Lung (tissue), 17 donors: ENCODE measurements at places on chromosomes 5 and 9. TPM values are rescaled to one million over a fixed set of nuclear protein-coding genes. Genes with fewer than 3 reads are reported as not detected.
A peak's percentile ranks its signal among the peaks of the same experiment; 100 is the strongest.

LHFPL2 gene
- 48.4 TPM for total RNA-seq

HRCT1 gene
- total RNA-seq, result not detected

HEMGN gene
- total RNA-seq, result 21.6 TPM

OGN gene
- 5.6 TPM for total RNA-seq

CNTFR gene
- total RNA-seq, result 1.8 TPM

IL3 gene
- total RNA-seq, result not detected

- peak overlapping the region; percentile 87 for H3K27ac ChIP-seq
- DNase-seq, result no peak
- H3K4me1 ChIP-seq, result peaks cover 1% of the 10 kb centered on the region
- peak overlapping the region; percentile 44 for H3K4me3 ChIP-seq
- H3K36me3 ChIP-seq, result no peaks in the 10 kb centered on the region
These were observed 1111.1 kb downstream of the TAF11L14 start for GRCh38 chr5:18745042-18745987.

GRCh38 chr9:18228101-18228500 is 245.9 kb upstream of the ADAMTSL1 start:
- H3K4me1 ChIP-seq, result no peaks in the 10 kb centered on the region
- DNase-seq, result no peak
- H3K4me3 ChIP-seq, result no peak overlapping the region
- no peaks in the 10 kb centered on the region for H3K36me3 ChIP-seq

GRCh38 chr5:6158974-6159831 is 219.1 kb downstream of the MED10 start:
- H3K4me3 ChIP-seq, result no peak overlapping the region
- H3K27me3 ChIP-seq, result no peaks in the 10 kb centered on the region
- no peak for DNase-seq
- H3K27ac ChIP-seq, result no peak overlapping the region
- no peaks in the 10 kb centered on the region for H3K36me3 ChIP-seq
- H3K4me1 ChIP-seq, result no peaks in the 10 kb centered on the region

GRCh38 chr5:28954074-28954473 is 1915.7 kb upstream of the CDH9 start:
- no peaks in the 10 kb centered on the region for H3K36me3 ChIP-seq
- no peaks in the 10 kb centered on the region for H3K4me1 ChIP-seq
- H3K27me3 ChIP-seq, result no peaks in the 10 kb centered on the region

DNA sequence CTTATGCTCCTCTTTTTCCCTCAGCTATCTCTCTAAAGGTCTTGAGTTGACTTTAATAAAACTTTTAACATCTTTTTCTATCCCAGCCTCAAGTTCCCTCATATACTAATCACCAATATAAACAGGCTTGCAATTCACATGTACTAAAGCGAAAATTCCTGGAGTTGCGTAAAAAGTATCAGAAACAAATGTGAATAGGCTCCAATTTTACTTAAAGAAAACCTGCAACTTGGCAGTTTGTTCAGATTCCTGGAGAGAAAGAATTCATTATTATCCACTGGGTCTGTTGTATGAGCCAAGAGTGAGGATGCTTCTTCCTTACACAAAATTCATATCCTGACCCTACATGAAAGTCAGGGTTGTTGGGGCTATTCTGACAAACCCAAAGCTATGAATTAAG is 384.2 kb downstream of the DTWD2 start:
- H3K27ac ChIP-seq, result no peak overlapping the region
- no peaks in the 10 kb centered on the region for H3K27me3 ChIP-seq
- no peaks in the 10 kb centered on the region for H3K36me3 ChIP-seq
- no peak for DNase-seq
- H3K4me1 ChIP-seq, result no peaks in the 10 kb centered on the region
- H3K4me3 ChIP-seq, result no peak overlapping the region

- peaks cover 21% of the 10 kb centered on the region for H3K4me1 ChIP-seq
- H3K4me3 ChIP-seq, result no peak overlapping the region
- H3K36me3 ChIP-seq, result peaks cover 3% of the 10 kb centered on the region
These were observed 3.8 kb downstream of the TMEM8B start for GRCh38 chr9:35832814-35833213.

DNA sequence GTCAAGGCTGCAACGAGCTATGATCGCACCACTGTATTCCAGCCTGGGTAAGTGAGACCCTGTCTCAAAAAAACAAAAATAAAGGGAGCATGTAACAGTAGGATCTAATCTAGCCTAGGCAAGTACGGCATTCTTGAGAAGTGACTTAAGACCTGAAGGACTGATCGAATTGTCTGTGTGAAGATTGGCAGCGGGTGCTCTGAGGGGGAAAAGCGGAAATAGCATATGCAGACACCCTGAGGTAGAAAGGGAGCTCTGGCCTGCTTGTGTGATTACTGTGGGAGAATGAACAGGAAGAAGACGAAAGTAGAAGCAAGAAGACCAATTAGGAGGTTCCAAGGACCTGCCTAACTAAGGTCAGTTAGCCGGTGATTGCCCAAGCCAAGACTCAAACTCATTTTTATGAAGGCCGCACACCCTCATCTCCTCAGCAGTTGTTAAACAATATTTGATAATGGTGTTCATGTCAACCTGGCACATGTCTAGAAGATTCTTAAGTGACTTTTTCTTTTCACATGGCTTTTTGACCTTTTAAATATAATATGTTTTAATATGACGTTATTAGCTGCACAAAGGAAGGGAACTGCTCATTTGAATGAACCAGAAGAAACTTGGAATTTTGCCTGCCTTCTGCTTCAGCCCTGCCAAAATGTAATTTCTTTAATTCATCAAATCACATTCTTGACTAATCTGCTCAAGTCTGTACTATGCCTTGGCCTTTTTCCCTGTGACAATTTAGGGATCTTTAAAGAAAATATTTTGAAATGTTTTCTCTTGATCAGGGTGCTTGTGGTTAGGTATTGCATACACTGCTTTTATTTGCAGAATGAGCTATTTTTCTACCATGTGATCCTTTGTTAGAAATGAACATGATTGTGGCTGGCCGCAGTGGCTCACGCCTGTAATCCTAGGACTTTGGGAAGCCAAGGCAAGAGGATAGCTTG is 289.2 kb upstream of the DMRT1 start:
- no peaks in the 10 kb centered on the region for H3K27me3 ChIP-seq
- H3K36me3 ChIP-seq, result no peaks in the 10 kb centered on the region
- no peak overlapping the region for H3K4me3 ChIP-seq

DNA sequence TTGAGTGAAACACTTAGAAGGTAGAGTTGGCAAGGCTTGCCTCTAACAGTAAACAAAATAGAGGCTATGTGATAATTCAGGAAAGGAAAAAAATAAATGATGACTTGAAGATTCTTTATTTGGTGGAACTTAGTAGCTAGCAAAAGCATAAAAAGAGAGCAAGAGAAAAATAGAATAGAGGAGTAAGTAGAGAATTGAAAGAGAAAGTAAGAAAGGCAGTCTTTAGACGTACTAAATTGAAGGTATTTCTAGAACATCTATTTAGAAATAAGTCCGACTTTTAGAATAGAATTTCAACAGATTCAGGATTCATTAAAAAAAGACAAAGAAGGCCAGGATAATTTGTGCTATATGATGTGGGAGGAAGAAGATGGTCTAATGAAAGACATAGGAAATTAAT is 128.1 kb upstream of the MINAR2 start:
- no peaks in the 10 kb centered on the region for H3K27me3 ChIP-seq
- H3K4me1 ChIP-seq, result no peaks in the 10 kb centered on the region

DNA sequence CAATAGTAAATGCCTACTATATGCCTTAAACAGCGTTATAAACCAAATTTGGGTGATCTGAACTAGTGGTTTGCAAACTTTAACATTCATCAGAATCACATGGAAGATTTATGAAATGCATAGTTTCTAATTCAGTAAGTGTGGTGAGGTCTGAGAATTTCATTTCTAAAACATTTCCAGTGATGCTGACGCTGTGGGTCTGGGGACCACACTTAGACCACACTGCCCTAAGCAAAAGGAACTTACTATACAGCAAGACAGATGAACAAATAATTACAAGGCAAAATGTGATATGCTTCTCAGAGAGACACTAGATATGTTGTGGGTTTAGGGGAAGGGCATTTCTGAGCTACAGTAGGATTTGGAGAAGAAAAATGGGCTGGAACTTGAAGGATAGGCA is 72.6 kb downstream of the OXCT1 start:
- H3K27ac ChIP-seq, result no peak overlapping the region
- H3K27me3 ChIP-seq, result no peaks in the 10 kb centered on the region
- DNase-seq, result no peak
- peaks cover 4% of the 10 kb centered on the region for H3K36me3 ChIP-seq
- H3K4me1 ChIP-seq, result peaks cover 15% of the 10 kb centered on the region
- H3K4me3 ChIP-seq, result no peak overlapping the region

GRCh38 chr5:86977190-86977589 is 290.5 kb upstream of the RASA1 start:
- no peak overlapping the region for H3K27ac ChIP-seq
- no peaks in the 10 kb centered on the region for H3K4me1 ChIP-seq
- DNase-seq, result no peak
- no peaks in the 10 kb centered on the region for H3K27me3 ChIP-seq
- no peak overlapping the region for H3K4me3 ChIP-seq

- peak; percentile 89 for DNase-seq
- H3K27me3 ChIP-seq, result no peaks in the 10 kb centered on the region
- peaks cover 8% of the 10 kb centered on the region for H3K4me1 ChIP-seq
- no peaks in the 10 kb centered on the region for H3K36me3 ChIP-seq
These were observed 95.7 kb upstream of the ITGA1 start for GRCh38 chr5:52692039-52692438.

GRCh38 chr9:12166518-12166917 is 526.7 kb upstream of the TYRP1 start:
- H3K4me1 ChIP-seq, result no peaks in the 10 kb centered on the region
- H3K27ac ChIP-seq, result no peak overlapping the region
- no peak for DNase-seq
- H3K27me3 ChIP-seq, result no peaks in the 10 kb centered on the region
- H3K36me3 ChIP-seq, result no peaks in the 10 kb centered on the region

GRCh38 chr9:96412174-96412913 is 5.8 kb downstream of the ZNF367 start:
- H3K27ac ChIP-seq, result no peak overlapping the region
- H3K4me1 ChIP-seq, result peaks cover 6% of the 10 kb centered on the region
- no peaks in the 10 kb centered on the region for H3K36me3 ChIP-seq
- no peak overlapping the region for H3K4me3 ChIP-seq
- no peaks in the 10 kb centered on the region for H3K27me3 ChIP-seq

DNA sequence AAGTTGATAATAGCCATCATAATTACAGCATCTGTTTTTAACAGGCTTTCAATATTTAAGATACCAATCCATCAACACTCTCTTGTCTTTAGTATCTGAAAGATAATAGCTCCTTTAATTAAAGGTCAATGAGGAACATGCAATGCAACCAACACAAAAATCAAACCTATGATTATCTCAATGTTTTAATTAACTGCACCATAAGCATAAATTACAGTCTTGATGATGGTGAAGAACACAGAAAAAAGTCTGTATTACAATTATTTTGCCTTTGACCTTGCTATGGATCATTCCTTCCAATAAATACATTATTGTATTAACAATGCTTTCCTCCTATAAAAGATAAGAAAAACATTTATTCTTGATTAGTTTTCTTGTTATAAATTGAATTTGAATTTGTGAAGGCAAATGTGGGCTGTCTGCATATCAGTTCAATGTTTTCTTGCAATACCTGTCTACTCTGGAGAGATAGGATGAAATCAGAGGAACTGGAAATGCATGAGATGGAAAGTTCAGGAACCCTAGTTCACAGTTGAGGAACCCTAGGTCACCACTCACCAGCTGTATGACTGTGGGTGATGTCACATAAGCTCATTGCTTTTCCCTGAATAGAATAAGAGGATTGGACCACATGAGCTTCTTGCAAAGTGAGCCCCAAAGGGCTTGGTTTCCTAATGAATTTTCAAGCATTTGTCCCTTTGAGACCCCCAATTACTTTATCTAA is 58.5 kb upstream of the ANXA1 start:
- no peak overlapping the region for H3K4me3 ChIP-seq
- no peaks in the 10 kb centered on the region for H3K27me3 ChIP-seq
- no peak for DNase-seq
- H3K36me3 ChIP-seq, result no peaks in the 10 kb centered on the region
- no peaks in the 10 kb centered on the region for H3K4me1 ChIP-seq
- H3K27ac ChIP-seq, result no peak overlapping the region

- no peaks in the 10 kb centered on the region for H3K36me3 ChIP-seq
- H3K27me3 ChIP-seq, result no peaks in the 10 kb centered on the region
- H3K4me3 ChIP-seq, result no peak overlapping the region
- H3K4me1 ChIP-seq, result peaks cover 4% of the 10 kb centered on the region
- no peak overlapping the region for H3K27ac ChIP-seq
These were observed 101.8 kb upstream of the LARP1 start for GRCh38 chr5:154653418-154653763.

DNA sequence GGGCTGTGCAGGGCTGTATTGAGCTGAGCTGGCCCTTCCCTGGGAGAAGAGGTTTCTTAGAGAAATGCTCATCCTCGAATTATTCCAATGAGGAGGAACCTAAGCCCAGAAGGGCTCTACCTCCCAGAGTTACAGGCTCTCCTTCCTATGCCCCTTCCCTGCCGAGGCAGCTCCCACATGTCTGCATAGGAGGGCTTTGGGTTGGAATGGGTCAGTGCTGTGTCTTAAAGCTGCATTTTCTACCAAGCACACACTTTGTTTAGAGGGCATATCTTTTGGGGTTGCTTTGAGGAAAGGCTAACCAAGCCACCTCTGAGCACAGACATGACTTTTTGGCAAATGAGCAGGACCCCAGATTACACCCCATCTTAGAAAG is 9.1 kb downstream of the NEK6 start:
- H3K4me3 ChIP-seq, result no peak overlapping the region
- H3K27ac ChIP-seq, result no peak overlapping the region
- no peak for DNase-seq
- H3K36me3 ChIP-seq, result no peaks in the 10 kb centered on the region
- no peaks in the 10 kb centered on the region for H3K27me3 ChIP-seq

GRCh38 chr5:160926428-160926827 is 74.4 kb upstream of the ATP10B start:
- H3K4me3 ChIP-seq, result no peak overlapping the region
- peak; percentile 50 for DNase-seq
- no peak overlapping the region for H3K27ac ChIP-seq
- no peaks in the 10 kb centered on the region for H3K36me3 ChIP-seq

- no peaks in the 10 kb centered on the region for H3K27me3 ChIP-seq
- no peak overlapping the region for H3K27ac ChIP-seq
- DNase-seq, result no peak
These were observed 167.5 kb downstream of the INSYN2B start for GRCh38 chr5:169812786-169813185.
